ENCODE measurements at places on chromosomes 4 and X.

DNA sequence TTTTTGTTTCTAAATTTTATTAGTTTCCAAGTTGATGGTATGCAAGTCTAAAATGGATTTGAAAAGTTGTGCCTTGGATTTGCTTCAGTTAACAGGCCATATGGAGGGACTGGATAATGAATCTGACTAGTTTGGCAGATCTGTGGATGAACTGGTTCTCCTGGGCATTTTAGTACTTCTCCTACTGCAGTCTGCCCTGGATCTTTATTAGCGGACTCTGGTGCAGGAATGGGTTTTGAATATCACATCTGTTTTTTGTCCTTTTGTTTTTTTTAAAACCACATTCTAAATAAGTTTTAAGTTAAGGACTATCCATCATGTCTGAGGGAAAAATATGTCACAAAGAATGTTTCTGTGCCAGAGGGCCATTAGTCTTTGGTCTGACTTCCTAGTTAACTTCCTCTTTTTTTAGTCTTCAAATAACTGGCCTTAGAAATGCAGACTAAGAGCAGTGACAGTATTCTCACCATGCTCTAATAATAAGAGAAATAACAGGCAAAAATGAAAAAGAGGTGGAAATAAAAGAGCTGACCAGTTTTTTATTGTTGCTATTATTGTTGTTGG lies 13.9 kb upstream of the DCK start:
- no peak for DNase-seq

DNA sequence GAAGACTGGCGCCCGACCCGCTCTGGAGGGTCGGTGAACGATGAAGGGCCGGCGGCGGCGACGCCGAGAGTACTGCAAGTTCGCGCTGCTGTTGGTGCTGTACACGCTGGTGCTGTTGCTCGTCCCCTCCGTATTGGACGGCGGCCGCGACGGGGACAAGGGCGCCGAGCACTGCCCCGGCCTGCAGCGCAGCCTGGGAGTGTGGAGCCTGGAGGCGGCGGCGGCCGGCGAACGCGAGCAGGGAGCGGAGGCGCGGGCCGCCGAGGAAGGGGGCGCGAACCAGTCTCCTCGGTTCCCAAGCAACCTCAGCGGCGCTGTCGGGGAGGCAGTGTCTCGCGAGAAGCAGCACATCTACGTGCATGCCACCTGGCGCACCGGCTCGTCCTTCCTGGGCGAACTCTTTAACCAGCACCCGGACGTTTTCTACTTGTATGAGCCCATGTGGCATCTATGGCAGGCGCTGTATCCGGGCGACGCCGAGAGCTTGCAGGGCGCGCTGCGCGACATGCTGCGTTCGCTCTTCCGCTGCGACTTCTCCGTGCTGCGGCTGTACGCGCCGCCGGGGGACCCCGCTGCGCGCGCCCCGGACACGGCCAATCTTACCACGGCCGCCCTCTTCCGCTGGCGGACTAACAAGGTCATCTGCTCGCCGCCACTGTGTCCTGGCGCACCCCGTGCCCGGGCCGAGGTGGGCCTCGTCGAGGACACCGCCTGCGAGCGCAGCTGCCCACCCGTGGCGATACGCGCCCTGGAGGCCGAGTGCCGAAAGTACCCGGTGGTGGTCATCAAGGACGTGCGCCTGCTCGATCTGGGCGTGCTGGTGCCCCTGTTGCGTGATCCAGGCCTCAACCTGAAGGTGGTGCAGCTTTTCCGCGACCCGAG lies 568 bp downstream of the CHST7 start:
- DNase-seq: peak; percentile 70

- DNase-seq: no peak
Observed at GRCh38 chr4:173019664-173020063, 148.9 kb upstream of the GALNT7 start.

- DNase-seq: no peak
Observed at GRCh38 chr4:19650903-19651864, 600.5 kb upstream of the SLIT2 start.

GRCh38 chrX:39891781-39892180 lies 206.0 kb downstream of the BCOR start:
- DNase-seq: no peak

- DNase-seq: no peak
Observed at GRCh38 chr4:128350449-128351045, 62.9 kb upstream of the PGRMC2 start.

DNA sequence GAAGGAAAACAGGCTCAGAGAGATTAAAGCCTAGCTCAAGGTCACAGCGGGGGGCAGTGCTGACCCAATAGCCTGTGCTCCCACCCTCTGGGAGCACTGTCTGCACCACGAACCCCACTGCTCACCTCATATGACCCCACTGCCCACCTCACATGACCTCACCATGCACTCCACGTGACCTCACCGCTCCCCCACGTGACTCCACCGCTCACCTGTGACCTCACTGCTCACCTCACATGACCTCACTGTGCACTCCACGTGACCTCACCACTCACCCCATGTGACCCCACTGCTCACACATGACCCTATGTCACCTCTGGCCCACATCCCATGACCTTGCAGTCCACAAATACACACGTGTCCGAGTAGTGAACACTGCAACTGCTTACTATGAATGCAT lies 55.4 kb downstream of the ACOX3 start:
- DNase-seq: no peak

DNA sequence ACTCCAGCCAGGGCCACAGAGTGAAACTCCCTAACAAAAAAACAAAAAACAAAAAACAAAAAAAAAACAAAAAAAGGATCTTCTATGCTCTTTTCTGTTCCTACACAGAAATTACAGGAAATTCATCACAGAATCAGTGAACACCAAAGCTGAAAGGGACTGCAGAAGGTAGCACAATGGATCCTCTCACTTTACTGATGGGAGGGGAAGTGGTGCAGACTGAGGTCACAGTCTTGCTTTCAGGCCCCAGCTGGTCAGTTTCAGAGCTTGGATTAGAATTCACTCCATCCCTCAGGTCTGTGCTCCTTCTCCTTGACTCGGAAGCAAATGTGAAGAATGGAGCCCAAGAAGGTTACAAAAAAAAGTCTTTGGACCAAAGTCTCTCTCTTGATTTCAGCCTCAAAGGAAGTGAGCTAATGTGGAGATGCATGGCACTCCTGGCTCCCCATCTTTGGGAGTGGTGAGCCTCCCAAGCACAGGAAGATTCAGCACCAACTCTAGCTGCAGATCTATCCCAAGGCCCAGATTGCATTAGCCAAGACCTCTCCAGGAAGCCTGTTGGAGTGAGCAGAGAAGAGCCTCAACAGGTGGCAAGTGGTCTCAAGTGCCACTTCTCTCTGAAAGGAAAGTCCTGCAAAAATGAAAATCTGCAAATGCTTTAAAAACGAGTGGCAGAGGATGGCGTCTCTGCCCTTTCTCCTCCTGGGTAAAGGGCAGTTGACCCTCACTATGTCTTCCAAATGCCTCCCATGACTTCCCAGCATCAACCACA lies 176.0 kb downstream of the MAML3 start:
- DNase-seq: no peak

- no peak for DNase-seq
Observed at GRCh38 chr4:8405516-8405875, 35.0 kb downstream of the ACOX3 start.

DNA sequence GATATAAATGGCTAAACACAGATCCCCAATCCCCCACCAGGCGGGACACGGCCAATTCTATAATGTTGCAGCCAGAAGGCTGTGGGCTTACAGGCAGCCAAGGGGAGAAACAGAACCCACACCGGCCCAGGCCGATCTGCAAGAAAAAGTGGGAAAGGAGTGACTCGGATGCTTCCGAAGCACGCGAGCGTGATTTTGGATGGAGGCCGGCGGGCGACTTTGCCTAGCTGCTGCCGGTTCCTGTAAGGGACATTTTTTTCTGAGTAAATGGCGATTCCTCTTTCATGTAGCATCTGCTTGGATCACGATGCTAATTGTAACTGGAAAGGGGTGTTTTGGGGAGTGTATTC lies 470.2 kb downstream of the PCDH19 start:
- peak; percentile 2 for DNase-seq

DNA sequence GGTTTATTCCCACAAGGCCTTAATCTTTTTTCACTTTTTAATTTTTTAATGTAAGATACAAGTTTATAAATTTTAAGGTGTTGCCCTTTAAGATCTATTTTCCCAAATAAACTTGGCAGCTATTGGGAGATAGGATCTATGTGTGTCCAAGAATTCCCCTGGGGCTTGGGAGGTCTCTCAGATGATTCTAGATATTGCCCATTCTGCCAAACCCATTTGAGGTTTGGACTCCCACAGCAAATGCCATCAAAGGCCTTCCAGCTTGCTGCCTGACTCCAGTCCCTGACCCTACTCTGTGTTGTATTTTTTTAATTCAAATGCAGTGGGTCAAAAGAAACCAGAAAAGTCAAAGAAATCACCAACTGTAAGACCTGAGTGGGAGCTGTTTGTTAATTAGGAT lies 120.0 kb upstream of the CHRDL1 start:
- DNase-seq: no peak

DNA sequence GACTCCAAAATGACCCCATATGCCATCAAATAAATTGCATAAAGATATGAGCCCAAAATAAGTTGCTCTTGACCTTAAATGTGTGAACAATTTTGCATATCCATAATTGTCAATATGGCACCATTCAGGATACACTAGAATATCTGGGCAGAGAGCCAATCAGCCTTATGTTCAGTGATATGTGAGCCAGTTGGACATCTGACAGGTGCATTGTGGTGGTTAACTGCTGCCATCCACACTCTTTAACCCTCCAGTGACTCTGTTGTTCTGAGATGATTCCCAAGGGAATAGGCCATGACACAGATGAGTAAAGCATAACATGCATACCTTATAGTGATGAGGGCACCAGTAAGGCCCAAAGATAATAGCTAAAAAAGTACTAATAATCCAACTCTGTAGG lies 500.1 kb downstream of the PCDH18 start:
- DNase-seq: peak; percentile 12

DNA sequence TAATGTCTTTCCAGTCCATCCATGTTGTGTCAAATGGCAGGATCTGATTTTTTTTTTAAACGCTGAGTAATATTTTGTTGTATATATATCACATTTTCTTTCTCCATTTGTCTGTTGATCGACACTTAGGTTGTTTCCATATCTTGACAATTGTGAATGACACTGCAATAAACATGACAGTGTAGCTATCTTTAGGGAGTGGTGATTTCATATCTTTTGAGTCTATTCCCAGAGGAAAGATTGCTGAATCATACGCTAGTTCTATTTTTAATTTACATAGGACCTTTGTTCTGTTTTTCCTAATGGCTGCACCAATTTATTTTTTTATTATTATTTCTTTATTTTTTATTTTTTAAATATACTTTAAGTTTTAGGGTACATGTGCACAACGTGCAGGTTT lies 470.7 kb downstream of the CCSER1 start:
- DNase-seq: no peak

DNA sequence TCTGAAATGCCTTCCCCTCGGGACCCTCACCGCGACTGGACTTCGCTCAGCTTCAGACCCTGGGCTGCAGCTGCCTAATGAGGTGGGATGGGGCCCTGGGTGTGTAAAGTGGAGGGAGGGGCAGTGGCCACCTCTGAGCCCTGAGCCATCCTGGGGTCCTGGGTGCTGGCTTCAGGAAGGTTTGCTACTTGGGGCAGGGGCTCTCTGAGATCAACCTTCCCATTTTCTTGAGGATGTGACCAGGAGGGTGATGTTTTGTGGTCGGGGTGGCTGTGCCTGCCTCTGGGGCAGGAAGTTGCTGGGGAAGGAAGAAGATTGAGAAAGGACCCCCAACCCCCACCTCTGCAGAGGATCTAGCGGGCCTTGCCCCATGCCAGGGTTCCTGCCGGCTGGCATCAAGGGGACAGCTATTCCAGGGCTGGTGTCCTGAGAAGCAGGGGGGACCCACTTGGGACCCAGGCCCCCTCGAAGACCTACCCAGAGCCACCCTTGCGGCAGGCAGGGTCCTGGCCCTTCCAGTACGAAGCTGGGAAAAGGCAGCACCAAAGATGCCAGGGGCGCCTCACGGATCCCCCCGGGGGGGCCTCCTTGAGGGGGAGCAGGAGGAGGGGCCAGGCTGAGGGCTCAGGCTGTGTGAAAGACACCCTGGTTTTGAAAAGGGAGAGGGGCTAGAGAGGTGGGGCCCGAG lies 6.5 kb downstream of the SH3BP2 start:
- no peak for DNase-seq

DNA sequence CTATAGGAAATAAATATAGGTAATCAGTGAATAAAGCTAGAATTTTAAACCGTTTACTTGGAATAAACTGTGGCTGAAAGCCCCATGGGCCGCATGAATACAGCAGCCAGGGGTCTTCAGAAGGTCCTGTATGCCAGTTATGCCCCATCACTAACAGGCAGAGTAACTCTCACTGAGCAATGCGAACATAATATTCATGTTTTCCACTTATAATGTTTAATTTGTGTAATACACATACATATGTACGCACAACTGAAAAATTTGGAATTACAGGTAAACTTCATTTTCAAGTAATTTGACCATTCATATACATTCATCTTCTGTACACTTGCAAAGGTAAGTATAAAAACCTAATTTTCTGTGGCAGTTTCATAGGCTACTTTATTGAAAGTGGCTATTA lies 526.2 kb upstream of the ATOH1 start:
- no peak for DNase-seq

DNA sequence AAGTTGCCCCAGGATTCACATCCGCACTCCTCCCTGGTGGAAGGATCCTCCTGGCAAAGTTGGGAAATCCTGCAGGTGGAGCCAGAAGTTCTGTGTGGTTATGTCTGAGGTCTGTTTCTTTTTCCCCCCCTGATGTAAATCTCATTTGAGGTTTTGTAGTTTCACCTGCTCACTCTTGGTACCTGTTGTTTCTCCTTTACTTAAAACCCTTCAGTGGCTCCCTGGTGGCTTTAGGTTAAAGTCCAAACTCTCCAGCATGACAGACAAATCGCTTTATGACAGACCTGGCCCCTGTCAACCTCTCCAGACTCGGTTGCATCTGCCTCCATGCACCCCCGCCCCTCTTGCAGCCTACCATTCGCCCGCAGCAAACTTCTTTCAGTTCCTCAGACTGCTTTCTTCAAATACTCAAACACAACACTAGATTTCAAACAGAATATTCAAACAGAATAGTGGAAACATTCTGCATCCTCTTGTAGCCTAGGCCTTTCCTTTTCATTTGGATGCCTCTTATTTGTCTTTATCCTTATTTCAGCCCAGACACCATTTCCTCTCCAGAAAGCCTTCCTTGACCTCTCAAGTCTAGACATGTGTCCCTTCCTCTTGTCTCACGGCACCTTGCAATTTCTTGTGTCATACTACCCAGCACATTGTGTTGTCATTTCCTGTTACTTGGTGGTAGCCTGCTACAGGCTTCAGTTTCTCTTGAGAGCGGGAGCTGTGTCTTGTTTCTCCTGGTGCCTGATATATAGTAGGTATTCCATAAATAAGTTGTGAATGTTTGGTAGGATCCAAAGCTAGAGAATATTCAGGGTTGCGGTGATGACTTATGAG lies 24.8 kb downstream of the IL13RA1 start:
- DNase-seq: no peak

DNA sequence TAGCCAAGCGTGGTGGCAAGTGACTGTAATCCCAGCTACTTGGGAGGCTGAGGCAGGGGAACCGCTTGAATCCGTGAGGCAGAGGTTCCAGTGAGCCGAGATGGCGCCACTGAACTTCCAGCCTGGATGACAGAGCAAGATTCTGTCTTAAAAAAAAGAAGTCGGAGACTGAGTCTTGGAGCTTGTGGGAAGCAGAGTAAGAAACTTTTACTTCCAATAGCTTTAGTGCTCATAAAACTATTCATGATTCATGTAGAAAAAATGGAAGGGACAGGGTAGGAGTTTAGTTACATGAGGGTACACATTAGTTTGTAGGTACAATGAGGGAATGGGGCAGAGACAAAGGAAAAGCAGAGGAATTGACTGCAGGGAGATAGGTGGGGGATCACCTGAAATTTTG lies 19.3 kb downstream of the RAP2C start:
- DNase-seq: no peak

All from retina (tissue), 1 donor.